ENCODE measurements at places on chromosomes 7 and 10.
A peak's percentile ranks its signal among the peaks of the same experiment; 100 is the strongest.

DNA sequence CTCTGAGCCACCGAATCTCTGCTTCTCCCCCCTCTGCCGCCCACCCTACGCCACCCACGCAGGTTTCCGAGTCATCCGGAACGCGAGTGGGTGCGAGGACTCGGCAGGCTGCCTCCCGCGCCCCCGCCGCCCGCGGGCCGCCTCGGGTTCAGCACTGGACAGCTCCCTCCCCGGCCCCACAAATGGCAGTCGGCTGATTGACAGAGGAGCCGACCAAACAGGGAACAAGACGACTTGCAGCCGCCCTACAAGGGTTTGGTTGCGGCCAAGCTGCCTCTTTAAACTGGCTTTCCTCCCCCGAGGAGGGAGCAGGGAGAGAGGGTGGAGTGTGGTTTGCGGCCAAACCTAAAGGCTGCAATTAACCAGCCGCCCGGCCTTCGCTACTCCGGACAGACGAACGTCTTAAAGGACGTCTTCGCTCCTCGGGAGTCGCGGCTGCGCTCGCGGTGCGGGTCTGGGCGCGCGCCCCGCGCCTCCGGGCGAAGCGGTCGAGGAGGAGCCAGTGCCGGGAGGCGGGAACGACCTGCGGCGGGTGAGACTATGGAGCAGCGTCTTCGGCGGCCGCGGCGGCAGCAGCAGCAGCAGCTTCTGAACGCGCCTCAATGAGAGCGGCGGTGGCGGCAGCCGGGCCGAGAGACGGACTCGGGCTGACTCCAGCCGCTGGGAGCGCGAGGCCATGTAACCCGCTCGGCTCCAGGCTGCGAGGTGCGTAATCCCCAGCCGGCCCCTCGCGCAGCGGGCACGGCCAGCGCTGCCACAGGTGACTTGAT, at the start of gene GPR158:
GPR158 (plus strand) TSS at position 541 of the 770 bp plus-strand sequence. CDS start 420 bp downstream, outside the sequence.
- DNase-seq = peak; percentile 82

GRCh38 chr10:99143011-99143410, 92.6 kb downstream of the HPSE2 start:
- no peak for DNase-seq

GRCh38 chr7:116862951-116863670, 724 bp downstream of the CAPZA2 start:
- DNase-seq = no peak

- peak; percentile 55 for DNase-seq
These were observed 222.9 kb upstream of the SH2B2 start for GRCh38 chr7:102063690-102064180.

DNA sequence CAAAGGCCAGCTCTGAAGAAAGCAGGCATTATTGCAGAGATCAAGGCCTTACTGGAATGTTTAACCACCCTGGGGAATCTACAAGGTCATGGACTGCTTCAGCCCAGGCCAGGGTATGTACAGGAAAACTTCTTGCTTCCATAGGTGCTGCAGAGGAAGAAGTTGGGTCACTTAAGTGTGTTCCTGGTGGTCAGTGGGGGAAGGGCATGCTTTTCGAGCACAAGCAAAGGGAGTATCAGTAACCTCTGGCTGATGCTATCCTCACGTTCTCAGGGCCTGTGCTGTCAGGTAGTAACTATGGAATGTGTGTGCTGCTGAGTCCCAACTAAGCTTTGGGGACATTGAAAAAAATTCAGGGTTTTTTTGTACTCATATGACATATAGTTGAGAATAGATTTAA, 234.0 kb upstream of the SP4 start:
- no peak for DNase-seq

DNA sequence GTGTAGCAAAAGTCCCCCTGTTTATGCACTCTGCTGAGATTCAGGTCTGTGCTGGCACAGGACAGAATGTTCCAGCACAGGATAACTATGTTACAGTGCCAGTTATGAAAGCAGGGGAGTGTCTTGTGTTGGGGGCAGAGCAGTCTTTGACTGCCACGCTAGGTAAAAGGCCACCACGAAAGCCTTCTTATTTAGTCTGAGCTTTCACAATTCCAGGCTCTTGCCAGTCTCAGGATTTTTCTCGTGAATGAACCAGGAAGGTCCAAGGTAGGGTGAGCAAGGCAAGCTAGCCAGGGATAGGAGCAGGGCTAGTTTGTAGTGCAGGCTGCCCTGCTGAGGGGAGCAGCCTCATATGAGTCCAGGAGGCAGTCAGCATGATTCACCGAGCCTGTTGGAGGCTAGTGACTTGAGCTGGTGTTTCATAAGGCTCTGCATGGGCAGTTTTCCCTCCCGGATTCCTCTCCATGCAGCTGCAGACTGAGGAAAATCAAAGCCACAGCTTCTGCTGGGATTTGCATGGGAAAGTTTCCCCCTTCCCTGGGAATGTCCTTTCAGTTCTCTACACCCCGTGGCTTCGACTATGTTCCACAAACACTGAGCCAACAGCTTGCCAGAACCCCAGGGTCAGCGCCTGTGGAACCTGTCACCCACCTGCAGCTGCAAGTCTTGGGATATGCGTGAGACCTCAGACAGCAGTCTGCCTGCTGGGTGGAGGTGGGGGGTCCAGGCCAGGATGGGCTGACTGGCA, 112.3 kb downstream of the JCAD start:
- DNase-seq = peak; percentile 94

DNA sequence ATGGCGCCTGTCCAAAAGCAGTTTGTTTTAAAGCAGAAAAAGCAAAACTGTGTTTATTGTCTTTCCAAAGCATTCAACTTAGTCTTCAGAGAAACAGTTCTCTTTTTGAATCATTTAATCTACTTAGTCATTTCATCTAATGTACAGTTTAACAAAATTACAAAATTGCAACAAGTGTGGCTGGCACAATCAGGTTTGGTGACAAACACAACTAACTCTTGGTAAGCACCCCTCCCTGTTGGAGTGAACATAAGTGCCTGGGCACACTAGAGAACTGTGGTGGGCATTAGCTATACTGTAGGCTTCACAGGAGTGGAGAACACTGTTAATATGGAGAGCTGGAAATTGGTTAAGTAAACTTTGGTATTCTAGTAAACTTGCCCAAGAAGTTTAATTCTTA, 6.9 kb downstream of the CREM start:
- no peak for DNase-seq

DNA sequence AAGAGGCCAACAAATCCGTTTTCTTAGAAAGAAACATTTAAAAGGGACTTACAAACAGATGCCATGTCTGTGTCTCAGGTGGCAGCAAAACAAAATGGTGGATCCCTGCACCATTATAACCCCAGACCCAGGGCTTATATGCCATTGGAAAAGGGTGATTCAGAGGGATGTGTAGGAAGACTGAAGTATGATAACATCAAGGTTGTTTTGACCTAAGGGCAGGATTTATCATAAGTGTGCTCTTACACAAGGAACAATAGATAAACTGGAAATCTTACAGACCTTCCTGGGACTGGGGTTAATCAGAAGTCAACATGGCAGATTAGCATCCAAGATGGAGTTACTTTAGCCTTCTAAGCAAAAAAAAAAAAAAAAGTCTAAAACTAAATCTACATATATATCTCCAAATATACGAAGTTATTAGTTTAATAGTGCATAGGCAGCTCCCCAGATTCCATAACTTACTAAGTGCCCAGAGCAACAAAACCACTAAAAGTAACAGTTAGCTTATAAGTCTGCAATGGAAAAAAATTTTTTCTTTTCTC, 34.3 kb upstream of the WNT16 start:
- DNase-seq = no peak

DNA sequence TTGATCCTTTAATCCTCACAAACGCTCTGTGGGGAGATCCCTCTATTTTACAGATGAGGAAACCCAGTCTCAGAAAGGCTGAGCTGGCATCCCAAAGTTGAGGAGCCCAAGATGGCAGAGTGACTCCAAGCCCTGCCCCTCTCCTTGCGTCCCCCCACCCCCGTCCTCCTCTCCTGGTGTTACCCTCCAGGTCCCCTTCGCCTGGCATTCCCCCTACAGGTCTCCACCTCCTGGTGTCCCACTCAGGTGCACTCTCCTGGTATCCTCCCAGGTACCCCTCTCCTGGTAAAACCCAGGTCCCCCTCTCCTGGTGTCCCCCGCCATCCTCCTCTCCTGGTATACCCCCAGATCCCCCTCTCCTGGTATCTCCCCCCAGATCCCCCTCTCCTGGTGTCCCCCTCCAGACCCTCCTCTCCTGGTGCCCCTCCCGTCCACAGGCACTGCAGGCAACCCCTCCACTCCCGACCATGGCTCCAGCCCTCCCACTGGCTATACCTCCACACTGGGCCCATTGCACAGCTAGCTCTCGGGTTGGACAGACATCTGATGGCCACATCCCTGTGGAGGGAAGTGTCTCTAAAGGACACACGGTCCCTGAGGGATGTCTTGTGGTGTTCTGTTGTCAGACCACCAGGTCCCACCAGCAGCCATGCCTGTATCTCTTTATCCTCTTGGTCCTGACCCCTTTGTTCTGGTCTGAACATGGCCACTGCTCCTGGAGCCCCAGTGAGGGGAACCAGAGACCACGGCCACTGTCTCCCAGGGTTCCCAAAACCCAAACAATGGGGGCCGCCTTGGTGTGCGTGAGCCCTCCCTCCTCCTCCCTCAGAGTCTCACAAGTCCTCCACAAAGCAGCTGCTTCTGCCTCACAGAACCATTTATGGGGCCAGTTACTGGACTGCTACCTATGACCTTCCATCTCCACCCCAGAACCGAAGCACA, 37.2 kb downstream of the CALML3 start:
- no peak for DNase-seq

GRCh38 chr10:11165591-11166543, 148.2 kb downstream of the CELF2 start:
- peak; percentile 53 for DNase-seq

- no peak for DNase-seq
These were observed 1.6 kb downstream of the FAM204A start for GRCh38 chr10:118340486-118340885.

DNA sequence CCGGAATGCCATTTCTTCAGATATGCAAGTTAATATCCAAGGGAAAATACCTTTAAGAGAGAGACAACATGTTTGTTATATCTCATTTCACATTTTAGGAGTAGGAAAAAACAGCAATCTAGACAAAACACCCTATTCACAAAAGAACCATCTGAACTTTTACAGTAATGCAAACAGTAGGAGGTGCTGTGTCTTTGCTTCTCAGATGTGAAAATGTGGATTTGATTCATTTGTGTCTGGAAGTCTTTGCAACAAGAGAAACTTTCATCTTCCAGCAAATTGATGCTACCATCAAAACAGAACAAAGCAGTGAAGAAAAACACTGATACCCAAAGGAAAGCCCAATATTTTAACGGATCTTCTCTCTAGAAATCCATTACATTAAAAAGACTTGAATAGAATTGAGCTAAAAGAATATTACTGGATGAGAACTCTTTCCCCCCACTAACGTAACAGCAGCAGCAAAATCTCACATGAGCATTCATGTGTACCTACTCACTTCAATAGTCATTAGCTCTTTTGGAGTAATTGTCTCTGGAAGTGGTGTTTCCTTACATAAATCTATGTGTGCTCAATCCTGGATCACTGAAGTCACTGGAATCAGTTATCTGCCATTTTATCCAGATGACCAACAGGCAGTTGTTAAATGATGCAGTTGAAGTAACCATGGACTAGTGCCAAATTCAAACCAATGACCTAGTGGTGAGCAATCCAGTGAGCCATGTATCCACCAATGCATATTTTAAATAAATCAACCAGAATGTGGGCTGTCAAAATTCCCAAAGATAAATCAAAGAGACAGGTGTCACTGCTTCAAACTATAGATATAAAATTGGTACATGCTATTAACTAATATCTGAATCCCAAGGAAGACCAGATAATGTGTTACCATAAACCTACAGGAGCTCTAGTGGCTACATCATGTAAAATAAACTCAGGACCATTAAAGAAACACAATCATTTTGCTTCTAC, 1.8 kb downstream of the SEMA3C start:
- peak; percentile 82 for DNase-seq

DNA sequence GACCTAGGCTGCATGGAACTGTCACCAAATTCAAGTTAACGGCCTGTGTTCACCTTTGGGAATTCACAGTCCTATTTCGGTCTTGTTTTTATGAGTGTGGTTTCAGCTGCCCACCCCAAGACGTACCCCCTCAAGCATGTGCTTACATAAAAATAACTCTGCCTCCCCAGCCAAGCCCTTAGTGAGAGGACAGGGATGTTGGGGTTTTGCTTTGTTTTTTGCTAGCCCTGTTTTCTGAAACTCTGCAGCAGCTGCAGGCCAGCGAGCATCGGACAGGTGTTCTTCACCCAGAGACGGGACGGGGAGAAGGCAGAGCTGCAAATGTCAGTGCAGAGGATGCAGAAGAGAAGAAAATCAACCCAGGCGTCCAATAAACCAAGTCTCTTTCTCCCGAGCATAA, 13.5 kb downstream of the CHST15 start:
- DNase-seq = no peak

DNA sequence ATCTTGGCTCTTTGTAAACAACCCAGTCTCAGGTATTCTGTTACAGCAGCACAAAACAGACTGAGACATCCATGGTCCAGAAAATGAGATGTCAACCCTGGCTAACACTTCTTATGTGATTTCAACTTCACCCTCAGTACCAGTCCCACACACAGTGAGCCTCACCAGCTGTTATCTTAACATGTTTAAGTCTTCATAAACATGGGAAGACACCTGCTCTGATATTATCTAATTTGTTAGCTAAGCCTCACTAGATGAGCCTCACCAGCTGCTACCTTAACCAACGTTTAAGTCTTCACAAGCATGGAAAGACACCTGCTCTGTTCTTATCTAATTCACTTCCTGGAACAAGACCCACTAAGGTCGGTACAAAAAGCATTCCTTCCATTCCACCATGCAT, 130.8 kb downstream of the CALN1 start:
- DNase-seq = no peak

DNA sequence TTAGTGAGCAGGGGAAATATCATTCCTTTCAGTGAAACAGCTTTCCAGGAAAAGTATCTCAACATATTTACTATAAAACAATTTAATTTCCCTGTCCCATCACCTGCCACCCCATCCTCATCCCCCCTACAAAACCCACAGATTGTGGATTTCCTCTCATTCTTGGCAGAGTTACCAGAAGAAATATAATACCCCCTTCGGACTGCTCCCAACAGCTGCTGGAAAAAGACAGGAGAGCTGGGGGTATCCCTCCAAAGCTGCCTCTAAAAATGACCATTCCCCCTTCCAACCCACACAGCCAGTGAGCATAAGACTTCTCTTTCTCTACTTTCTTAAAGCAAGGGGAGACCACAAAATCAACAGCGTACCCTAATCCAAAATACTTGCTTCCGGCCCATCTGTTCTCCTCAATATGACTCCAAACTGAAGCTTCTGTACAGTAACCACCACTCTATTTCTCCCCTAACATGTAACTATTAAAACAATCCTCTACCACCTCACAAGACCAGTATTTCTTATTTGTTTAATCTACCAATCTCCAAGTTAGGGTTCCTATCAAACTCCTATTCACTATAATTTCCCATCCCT, 7.8 kb downstream of the FBXW4 start:
- no peak for DNase-seq

DNA sequence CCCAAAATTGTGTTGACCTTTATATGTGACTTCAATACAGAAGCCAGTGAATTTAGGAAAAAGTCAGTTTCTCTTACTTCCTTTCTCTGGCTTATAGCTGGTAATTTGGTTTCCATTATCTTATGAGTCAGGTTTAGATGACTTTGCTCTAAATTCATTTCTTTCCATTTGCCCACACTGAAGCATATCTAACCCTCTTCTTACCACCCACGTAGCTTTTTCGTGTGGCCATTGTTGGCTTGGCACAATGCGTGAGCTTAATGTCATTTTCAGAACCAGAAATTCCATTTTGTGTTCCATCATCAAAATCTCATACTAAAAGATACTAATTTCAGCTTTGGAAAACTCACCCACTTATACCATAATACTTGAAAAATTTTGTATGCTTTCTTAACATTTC, 271.2 kb downstream of the INHBA start:
- DNase-seq = peak; percentile 18
